ENCODE measurements at places on chromosomes 7 and 10. TPM values are rescaled to one million over a fixed set of nuclear protein-coding genes. Genes with fewer than 3 reads are reported as not detected.

- no peak for DNase-seq
These were observed 13.4 kb downstream of the BLNK start for GRCh38 chr10:96257944-96258343.

DNA sequence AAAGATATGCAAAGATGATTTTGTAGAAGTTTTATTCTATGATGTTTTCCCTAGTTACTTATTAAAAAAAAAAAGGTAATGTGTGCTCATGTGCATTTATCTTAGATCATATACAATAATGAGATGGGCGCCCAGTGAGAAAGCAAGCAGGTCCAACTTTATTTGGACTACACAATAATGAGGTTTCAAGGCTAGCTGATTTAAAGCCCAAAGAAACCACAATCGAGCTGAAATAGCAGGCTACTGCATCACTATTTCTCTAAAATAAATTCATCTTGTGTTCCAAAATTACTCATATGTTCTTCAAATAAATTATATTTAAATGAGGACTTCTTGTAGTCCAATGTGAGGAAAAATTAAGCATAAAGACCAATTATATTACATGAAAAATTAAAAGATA lies 110.1 kb downstream of the JMJD1C start:
- no peak for DNase-seq

GRCh38 chr10:94902570-94902969 lies 35.9 kb upstream of the CYP2C9 start:
- no peak for DNase-seq

DNA sequence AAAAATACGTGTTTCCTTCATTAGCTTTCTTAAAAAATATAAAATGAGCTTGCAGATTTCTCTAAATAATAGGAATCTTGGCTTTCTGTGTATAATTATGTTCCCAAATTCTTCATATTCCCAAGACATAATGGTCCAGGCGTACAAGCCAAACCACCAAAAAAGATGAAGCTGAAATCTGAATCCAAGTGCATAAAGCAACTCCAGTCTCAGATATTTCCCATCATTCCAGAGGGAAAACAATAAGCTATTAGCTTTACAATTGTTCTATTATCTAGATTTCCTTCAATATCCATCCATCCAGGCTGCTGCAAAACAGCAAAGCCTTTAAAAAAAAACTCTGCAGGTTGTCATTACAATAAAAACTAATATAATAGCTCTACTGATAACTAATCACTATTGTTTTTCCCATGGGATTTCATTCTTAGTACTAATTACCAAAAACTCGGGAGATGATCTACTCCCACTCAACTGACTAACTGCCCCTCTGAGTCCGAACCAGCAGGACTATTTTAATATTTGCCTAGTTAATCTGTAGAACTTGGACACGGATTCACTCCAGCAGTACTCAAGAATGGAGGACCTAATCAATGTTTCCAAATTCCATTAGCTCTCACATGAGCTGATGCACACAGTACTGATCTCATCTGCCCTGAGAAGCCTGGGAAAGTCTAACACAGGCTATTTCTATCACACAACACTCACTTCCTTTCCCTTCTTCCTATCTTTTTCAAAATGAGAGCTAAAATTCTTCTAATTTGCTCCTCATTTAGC lies 108.9 kb upstream of the ASAH2 start:
- no peak for DNase-seq

- no peak for DNase-seq
These were observed 59.4 kb downstream of the ST7 start for GRCh38 chr7:117012696-117013095.

DNA sequence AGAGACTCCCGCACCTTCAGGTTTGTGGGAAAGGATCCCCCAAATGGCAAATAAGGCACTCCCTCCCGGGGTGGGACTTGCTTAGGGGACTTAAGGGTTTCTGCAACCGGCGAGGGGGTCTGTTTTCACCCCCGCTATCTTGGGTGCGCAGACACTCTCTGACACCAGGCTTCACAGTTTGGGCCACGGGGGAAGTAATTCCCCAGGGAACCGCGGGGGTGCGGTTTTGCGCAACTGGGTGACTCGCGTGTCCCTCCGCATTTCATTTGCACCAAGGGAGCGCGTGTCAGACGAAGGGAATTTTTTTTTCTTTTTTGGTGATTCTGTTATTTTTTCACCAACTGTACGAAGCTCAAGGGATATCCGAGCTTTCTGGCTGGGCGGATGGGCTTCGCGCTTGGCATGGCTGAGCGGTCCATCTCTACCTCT lies 1.7 kb downstream of the GRM8 start:
- DNase-seq = no peak

DNA sequence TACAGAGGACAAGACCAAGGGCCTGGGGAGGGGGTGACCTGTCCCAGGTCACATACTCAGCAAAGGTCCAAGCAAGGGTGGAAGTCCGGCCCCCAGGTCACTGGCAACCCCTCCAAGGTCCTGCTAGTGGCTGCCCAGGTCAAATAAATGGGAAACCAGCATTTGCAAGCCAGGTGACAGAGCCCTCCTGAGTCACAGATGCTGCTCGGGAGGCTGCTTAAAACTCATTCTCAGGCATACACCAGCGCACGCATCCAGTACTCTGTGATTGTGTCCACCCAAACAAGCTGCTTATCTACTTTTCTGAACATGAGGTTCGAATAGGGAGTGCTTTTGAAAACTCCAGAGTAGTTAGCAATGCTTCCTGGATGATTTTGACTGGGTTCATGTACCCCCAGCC lies 130.6 kb downstream of the TAX1BP1 start:
- no peak for DNase-seq

DNA sequence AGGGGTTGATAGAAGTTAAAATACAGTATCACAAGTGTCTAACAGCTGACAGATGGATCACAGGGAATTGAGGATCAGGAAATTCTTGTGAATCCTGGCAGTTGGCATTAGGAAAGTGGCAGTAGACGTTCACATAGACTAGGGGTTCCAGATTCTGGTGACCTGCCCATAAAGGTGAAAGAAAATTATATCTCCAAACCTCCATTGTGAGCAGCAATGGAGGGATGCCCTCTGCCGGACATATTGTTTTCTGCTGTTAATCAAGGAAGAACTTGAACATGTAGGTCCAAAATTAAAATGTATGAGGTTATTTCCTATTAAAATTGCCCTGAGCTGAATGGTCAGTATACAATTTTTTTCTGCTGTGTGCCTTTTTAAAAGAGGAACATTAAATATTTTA lies 5.1 kb downstream of the NME8 start:
- DNase-seq = no peak

DNA sequence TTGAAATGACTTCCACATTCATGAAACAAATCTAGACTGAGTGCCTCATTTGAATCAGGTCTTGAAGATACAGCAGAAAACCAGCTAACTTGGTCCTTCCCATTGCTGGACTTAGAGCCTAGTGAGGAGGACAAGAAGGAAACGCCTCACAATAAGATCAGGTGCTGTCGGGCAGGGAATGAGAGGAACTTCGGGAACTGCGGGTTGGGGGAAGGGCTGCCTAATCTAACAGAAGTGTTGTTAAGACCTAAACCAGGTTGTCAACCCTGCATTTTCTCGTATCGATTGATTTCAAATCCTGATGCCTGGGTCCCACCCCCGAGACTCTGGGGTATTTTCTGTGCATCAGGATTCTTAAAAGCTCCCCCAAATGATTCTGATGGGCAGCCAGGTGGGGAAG lies 26.3 kb downstream of the MACROH2A2 start:
- no peak for DNase-seq

DNA sequence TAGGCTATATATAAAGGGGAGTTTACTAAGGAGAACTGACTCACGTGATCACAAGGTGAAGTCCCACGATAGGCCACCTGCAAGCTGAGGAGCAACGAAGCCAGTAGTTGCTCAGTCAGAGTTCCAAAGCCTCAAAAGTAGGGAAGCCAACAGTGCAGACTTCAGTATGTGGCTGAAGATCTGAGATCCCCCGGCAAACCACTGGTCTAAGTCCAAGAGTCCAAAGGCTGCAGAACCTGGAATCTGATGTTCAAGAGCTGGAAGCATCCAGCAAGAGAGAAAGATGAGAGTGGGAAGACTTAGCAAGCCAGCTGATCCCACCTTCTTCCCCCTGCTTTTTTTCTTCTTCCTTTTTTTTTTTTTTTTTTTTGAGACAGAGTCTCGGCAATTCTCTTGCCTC lies 27.0 kb upstream of the GSDME start:
- no peak for DNase-seq

- no peak for DNase-seq
These were observed 25.7 kb upstream of the TRIM56 start for GRCh38 chr7:101059620-101059942.

DNA sequence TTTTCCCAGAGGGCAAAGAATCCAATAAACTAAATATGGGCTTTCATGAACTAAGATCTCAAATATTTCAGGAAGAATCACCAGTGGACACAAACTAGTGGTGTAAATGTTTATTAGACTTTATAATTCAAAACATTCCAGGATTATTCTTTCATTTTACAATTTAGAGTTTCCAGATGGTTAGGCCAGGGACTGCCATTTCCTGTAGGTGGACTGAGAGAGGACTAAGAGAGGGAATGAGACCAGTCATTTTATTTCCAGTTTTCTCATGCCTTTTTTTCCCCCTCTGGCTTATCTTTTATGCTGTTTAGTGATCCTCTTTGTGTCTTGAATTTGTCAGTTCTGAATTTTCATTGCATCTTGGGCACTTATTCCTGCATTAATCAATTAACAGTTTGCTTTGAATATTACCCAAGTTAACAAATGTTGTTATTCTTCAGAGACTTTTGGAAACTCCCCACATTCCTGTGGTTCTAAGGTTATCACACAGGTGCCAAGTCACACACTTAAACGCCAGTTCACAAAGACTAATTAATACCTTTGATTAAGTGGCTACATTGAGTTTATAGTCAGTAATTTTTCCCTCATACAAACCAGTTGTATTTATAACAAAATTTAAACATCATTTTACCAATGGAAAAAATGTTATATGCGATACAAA lies 12.3 kb downstream of the CISD1 start:
- DNase-seq = no peak

GRCh38 chr7:149733924-149734790 lies 39.2 kb downstream of the ZNF467 start:
- DNase-seq = no peak

DNA sequence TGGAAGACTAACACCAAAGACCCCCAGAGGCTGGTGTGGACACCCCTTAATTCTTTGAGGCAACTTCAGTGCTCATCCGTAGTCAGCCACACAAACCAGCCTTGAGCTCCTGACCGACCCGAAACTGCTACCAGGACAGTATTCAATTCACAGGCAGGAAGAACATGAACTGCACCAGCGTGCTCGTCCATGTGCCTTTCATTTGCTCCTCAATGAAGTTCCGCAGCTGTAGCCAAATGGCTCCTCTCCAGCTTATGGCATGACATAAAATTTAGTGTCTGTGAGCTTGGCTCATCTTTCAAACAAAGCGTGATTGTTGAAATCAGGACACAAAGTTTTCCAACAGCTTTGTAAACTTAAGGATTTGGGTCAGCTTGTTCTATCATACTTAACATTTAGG lies 144.1 kb upstream of the FAM171A1 start:
- DNase-seq = no peak

Gene WDFY4
- total RNA-seq = 7.1 TPM

Gene PRXL2A
- total RNA-seq = 51.2 TPM

Gene C10orf62
- total RNA-seq = 0.56 TPM

Gene MRC1
- total RNA-seq = 34.6 TPM

Gene METTL27
- total RNA-seq = 1.6 TPM

Measured in liver (tissue), 10 donors.